ENCODE measurements at places on chromosomes 3 and 15.
A peak's percentile ranks its signal among the peaks of the same experiment; 100 is the strongest.

GRCh38 chr3:156627946-156628569 lies 46.3 kb upstream of the TIPARP start:
- DNase-seq = peak; percentile 23

DNA sequence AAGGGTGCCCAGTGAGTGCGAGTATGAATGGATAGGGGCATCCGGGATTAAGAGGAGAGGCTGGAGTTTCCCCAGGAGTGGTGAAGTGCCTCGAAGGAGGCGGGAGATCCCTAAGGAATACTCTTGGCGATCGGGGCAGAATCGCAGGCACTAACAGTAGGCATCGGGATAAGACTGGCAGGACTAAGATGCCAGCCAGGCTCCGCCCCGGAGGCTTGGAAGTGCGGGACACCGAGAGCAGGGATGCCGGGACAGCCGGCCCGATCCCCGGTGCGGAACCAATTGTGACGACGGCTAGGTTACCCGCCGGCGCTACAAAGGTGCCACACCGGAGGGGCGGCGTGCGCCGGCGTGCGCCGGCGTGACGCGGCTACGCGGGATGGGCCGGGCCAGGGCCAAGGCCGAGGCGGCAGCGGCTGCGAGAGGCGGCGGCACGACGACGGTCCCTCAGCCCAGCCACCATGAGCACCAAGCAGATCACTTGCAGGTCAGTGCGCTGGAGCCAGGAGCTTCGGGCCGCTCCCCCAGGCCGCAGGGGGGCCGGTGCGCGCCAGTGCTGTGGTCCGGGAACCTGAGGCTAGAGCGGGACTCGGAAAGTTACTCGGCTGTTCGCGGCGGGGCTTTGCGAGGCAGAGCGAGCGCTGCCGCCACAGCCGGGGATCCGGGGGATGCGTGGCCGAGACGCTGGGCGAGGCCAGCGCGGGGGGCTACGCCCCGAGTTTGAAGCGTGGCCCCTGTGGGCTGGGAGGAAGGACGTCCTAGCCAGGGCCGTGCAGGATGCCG lies at the start of gene MKRN2:
Gene MKRN2, plus strand, starts transcription at position 398 of the 783 bp plus-strand sequence. Its CDS starts 64 bp downstream, at position 462.
- peak; percentile 95 for DNase-seq

GRCh38 chr3:78148986-78149717 lies 1109.3 kb downstream of the ROBO2 start:
- DNase-seq = no peak

GRCh38 chr15:42048821-42049200 lies 28.0 kb upstream of the PLA2G4E start:
- no peak for DNase-seq

DNA sequence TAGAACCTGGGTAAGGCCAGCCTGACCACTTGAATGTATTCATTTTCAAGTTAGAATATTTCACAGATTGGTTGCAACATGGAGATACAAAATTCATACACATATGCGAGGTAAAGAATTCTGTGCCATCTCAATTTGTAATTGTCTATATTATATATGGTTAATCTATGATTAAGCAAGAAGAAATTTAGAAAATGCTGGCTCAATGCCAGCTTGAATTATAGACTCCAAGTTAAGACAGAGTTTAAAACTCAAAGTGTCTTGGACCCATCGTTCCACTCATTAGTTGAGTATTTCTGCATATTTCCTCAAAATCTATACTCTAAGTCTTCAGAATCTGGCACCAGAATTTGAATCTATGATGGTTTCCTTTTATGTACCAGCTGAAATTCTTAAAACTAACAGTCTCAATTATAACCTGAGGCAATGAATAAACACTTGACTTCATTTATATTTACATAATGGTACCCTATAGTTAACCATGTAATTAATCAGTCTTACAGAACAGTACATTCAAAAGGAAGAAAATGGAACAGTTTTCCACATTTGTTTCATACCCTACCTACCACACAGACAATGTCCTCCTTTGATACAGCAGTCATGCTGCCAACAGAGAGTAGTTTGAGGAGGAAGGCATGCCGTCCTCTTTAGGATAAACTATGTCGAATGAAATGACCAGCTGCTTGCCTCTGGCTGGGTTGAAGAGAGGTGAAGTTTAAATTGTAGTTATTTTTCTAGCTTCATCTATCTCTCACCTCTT lies 95.7 kb downstream of the CD47 start:
- no peak for DNase-seq

DNA sequence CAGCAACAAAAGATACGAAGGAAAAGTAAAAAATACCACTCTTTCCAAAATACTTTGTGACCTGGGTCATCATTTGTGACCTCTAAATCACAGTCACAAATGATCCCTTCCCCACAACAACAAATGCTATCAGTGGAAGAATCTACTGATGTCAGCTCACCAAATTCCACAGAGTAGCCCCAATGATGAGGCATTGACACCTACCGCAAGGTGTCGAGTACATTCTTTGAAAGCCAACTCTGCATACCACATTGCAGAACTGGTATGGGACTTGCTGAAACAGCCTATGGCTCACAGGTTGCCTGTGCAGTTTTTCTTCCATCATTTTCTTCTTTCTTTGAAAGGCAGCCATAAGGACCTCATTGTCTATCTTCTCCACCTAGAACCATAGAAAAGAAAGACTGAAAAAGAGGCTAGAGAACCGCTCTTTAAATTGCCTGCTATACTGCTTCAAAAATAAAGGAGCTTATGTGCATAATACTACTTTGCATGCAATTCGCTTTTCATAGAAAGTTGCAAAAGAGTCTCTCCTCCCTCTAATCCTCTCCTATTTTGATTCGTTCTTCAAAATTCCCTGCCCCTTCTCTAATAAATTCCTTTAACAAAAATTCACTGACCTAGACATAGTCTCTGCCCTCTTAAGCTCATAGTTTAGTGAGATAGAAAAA lies 21.4 kb upstream of the KPNA1 start:
- no peak for DNase-seq

DNA sequence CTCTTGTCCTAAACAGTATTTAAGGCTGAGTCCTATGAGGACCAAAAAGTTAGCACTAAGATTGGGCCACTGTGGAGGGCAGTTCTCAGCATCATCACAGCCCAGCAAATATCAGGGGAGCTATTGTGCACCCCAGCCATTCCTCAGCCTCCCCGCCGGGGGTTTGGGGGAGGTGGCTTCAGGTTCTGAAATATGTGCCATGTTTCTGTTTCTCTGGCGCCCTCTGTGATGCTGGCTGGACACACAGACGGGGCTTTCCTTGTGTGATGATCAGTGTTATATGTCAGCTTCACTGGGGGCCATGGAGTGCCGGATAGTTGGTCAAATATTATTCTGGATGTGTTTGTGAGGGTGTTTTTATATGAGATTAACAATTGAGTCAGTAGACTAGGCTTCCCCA lies 106.8 kb downstream of the GABRG3 start:
- no peak for DNase-seq

- no peak for DNase-seq
Observed at GRCh38 chr15:80804970-80805495, 25.9 kb downstream of the CEMIP start.

GRCh38 chr15:67026610-67026967 lies 38.8 kb upstream of the SMAD3 start:
- no peak for DNase-seq

- no peak for DNase-seq
Observed at GRCh38 chr15:91954292-91954691, 100.8 kb downstream of the SLCO3A1 start.

- no peak for DNase-seq
Observed at GRCh38 chr3:19228167-19228566, 79.9 kb downstream of the KCNH8 start.

- no peak for DNase-seq
Observed at GRCh38 chr3:31613177-31613576, 80.5 kb downstream of the STT3B start.

DNA sequence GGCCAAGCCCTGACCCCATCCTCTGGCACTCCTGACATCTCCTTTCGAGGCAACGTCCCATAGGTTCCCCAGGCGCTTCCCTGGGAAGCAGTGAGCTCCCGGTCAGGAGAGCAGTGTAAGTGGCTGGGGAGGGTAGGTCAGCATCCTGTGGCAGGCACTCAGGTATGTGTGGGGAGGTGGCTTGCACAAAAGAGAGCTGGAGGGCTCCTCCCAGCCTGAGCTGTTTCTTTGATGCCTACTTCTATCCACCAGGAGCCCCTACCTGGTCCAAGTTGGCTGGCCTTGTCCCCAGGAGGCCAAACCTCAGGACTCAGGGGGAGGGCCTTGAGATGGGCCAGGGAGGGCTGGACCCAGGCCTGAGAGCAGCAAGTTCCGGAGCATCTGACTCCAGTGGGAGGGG lies 31.7 kb upstream of the LINGO1 start:
- DNase-seq = no peak

DNA sequence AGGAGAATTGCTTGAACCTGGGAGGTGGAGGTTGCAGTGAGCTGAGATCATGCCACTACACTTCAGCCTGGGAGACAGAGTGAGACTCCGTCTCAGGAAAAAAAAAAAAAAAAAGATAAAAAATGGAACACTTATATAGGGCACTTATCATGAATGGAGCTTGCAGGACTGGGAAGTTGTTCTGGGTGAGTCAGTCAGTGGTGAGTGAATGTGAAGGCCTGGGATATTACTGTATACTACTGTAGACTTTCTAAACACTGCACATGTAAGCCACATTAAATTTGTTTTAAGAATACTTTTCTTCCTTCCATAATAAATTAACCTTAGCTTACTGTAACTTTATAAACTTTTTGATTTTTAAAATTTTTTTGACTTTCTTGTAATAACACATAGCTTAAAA lies 59.8 kb downstream of the SFMBT1 start:
- no peak for DNase-seq

DNA sequence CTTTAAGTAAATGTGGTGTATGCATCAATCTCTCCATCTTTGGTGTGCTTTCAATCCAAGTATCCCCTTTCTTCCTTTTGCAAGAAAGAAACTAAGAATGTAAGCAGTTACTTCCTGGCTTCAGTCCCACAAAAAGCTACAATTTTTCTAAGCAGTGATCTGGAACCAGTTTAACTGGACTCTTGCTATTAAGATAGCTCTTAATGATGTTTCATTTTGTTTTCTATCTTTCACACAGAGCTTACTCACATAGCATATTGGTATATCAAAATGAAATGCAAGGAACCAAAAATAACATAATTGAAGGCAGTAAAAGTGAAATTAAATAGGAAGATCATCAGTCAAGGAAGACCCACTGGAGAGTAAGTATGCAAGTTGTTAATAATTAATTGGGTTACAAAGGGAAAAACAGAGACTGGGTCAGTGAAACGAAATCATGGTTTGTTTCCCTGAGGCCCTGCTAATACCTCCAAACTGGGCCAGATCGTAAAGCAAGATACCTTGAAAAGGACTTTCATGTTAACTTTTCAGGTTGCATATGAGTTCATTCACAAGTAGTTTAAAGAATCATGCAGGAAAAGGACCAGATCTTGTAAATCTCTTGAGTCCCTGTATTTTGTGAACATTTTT lies 41.9 kb downstream of the GPR160 start:
- DNase-seq = no peak

- DNase-seq = no peak
Observed at GRCh38 chr3:21779909-21780308, 28.9 kb upstream of the ZNF385D start.

DNA sequence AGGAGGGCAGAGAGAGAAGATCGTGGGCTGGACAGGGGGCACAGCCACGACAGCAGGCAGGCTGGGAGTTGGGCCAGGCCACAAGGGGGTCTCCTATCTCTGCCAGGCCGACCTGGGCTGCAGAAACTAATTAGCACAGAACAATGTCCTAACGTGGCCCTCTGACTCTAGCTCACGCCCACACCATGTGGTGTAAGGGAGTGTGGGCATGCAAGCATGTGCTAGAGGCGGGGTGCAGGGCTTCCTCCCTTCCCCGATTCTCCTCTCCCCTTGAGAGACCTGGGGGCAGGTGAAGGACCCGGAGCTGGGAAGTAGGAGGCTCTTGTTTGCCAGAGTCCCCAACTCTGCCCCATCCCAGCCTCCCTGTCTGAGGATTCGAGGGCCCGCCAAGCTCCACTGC lies 65.5 kb downstream of the LINGO1 start:
- DNase-seq = no peak

- no peak for DNase-seq
Observed at GRCh38 chr3:166444756-166445155, 607.5 kb upstream of the BCHE start.

GRCh38 chr15:65374821-65375401 lies 2.9 kb downstream of the IGDCC3 start:
- DNase-seq = no peak

DNA sequence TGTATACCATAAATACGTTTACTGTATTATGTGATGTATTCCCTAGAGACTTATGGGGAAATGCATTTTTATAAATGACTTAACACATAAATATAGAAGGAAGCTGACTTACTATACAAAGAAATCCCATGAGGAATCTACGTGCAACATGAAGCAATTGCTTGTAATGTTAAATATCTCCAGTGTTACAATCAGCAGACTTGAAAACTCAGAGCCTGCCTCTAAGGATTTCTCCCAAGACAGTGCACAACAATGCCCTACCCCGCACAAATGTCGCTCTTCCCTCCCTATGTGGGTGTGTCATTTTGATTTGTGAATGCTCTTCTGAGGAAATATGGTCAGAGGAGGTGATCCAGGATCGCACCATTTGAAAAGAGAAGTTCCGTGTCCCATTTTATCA lies 629.0 kb downstream of the NR2F2 start:
- DNase-seq = no peak

DNA sequence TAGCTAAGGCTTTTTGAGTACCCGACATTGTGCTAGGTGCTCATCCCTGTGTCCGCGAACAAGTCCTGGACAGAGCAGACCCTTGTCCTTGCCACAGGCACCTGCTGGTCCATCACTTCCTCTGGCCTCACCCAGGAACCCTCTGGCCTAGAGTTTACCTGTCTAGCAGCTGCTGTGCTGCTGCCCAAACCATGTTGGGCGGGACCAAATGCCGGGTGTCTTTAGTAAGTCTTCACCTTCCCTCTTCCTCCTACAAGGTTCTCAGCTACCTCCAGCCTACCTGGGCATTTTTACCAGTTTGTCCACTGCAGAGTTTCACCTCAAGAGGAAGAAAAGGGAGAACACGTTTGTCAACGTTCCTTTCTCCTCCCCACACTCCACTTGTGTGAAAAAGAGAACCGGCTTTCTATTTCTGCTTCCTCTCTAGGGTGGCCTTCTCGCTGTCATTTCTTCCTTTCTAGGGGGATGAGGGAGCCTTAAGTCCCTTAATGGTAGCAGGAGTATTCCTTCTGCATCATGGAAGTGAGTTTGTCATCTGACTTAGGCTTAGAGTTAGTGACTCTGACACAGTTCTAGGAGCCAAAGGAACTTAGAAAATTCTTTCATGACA lies 80.4 kb upstream of the GCNT3 start:
- DNase-seq = no peak

- peak; percentile 41 for DNase-seq
Observed at GRCh38 chr15:35674873-35675781, 129.2 kb upstream of the DPH6 start.

DNA sequence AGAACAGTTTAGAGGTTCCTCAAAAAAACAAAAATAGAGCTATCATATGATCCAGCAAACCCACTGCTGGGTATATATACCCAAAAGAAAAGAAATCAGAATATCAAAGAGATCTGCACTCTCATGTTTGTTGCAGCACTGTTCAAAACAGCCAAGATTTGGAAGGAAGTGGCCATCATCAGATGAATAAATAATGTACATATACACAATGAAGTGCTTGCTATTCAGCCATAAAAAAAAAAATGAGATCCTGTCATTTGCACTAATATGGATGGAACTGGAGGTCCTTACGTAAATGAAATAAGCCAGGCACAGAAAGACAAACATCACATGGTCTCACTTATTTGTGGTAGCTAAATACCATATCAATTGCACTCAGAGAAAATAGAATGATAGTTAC lies 58.4 kb downstream of the SCAPER start:
- no peak for DNase-seq

All from GM03348 (cell line).